Stimulated activated CD4-positive, alpha-beta T cell treated with anti-CD3 and anti-CD28 coated beads, Interleukin-1b, Interleukin-23, amount 100 ng/mL, for 4 hours (primary cell): ENCODE measurements at places on chromosomes 11 and 22.

- no peak for DNase-seq
These were observed 89.8 kb upstream of the FIBIN start for GRCh38 chr11:26904132-26904531.

DNA sequence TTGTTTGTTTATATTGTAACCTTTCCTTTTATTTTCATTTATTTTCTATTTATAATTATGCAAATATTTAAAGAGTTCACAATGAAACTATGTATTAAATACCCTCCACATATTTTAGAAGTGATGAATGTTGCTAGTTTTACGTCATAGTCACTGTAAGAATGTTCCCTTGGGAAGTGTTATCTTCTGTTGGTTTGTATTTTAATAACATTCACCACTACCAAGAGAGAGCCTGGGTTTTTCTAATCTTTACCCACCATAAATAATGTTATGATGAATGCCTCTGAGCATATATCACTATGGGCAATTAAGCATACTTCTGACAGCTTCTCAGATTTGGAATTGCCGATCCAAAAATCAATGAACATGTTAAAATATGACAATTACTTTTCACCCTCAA is 80.7 kb downstream of the GGT1 start:
- no peak for DNase-seq

GRCh38 chr11:66985508-66986177 is 10.5 kb downstream of the C11orf86 start:
- no peak for DNase-seq

GRCh38 chr22:50247748-50248147 is 2.9 kb upstream of the TUBGCP6 start:
- no peak for DNase-seq

- no peak for DNase-seq
These were observed 2.1 kb upstream of the CLCF1 start for GRCh38 chr11:67375320-67376055.

DNA sequence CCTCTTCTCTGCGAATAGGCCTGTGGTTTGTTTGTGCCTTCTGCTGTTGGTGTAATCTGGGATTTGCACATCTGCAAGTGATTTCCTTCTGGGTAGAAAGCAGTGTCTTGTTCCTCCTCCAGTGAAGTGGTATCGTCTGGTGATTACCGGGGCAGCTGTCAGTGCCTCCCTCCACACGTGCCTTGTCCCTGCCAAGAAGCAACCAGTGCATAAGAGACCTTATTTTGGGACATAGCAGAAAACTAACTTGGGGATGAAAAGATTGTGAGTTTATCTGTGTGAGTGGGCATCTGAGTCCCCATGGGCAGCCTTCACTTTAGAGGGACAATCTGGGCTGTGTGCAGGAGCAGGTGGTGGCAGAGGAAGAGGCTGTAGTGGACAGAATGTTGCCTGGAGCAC is 71.5 kb upstream of the SORL1-AS1 start:
- no peak for DNase-seq

DNA sequence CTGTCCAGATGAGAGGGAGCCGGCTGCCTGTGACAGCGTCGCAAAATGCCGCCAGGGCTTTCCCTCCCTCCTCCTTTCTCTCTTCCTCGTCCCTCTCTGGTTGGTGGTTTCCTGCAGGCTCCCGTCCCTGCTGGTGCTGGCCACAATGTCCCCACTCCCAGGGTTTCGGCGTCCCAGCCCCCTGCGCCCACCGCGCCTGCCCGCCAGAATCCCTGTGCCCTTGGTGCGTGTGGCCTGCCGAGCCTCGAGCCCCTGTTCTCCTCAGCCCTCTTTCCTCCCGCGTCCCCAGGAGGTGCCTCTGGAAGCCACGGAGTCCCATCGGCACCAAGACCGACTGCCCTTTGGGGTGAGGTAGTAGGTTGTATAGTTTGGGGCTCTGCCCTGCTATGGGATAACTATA is 37.9 kb upstream of the PPARA start:
- no peak for DNase-seq

DNA sequence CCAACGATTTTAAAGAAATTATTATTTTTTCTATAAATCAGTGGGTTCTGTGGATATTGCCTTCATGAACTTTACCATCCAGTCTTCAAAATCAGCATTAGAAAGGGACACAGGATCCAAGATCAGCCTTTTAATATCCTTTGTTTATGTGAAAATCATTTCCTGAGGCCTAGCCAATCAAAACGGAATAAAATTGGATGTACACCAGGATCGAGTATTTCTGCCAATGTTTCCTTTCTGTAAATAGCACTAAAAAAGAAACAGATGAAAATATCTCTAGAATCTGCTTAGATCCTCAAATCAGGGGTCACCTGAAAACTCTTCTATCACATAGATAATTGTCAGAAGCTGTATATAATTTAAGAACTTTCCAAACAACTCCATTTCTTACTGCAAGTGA is 1598.5 kb downstream of the LRRC4C start:
- DNase-seq: no peak

DNA sequence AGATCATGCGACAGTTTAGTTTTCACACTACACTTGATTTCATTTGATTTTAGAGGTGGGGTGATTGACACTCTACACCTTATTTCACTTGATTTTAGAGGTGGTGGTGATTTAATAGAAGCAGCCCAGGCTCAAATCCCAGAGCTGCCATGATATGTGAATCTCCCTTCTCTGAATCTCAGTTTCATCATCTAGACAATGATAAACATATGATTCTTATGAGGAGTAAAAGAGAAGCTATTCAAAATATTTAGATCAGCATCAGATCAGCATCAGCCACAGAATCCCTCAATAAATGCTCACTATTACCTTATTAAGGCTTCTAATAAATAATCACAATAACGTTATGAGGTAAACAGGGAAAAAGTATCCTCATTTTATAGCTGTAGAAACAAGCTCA is 98.8 kb downstream of the MSANTD4 start:
- DNase-seq: no peak

DNA sequence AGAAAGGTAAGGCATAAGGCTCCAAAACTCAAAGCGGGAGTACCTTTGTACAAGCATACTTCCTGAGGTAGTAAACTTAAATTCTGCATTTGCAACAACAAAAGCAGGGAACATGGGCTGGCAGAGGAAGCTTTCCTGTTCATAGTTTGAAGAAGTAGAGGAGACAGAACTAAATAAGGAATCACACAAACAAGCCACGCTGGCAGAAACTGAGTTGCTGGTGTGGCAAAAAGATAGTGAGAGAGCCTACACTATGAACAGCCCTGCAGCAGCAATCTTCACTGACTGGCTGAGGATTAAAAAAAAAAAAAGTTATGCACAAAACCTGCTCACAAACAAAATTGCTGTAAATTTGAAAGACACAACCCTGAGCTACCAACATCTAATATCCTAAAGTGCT is 46.5 kb downstream of the FCHSD2 start:
- DNase-seq: no peak

- no peak for DNase-seq
These were observed 5.8 kb downstream of the ARSA start for GRCh38 chr22:50621948-50622722.

DNA sequence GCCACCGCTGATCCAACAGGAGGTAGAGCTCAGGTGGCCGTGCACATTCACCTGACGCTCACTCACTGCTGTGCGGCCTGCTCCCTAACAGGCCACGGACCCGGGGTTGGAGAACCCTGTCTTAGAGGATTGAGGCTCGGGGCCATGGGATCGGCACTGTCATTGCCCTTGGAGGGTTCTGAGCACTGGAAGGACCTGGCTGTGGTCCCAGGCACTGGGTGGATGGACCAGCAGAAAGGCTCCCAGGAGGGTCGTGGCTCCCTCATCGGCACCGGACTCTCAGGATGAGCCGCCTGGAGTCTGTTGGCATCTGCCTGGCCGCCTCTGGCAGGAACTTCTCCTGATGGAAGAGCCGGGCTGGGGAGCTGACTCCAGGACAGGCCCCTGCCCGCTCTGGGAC is 6.5 kb downstream of the KCNQ1 start:
- no peak for DNase-seq

DNA sequence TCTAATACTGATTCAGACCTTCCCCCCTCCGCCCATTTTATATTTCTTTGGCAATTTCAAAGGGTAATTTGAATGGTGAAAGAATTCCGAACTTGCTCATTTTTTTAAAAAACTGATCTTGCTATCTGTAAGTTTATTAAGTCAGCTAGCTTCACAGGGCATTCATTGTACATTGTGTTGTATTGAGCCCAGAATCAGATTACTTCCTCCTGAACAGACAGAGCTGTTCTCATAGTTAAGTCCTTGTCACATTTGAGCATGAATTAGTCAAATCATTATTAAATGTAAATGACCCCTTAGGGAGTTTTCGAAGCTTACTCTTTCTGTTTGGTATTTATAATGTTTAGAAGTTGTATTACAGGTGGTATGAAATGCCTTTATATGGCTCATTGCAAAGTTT is 34.4 kb downstream of the CYP2R1 start:
- DNase-seq: no peak
